ENCODE measurements at places on chromosomes 16 and 17. TPM values are rescaled to one million over a fixed set of nuclear protein-coding genes. Genes with fewer than 3 reads are reported as not detected.

- no peaks in the 10 kb centered on the region for H3K4me1 ChIP-seq
- H3K27ac ChIP-seq, result no peak overlapping the region
- no peak for DNase-seq
- H3K4me3 ChIP-seq, result no peak overlapping the region
- H3K36me3 ChIP-seq, result no peaks in the 10 kb centered on the region
Observed at GRCh38 chr16:30482366-30482765, 9.8 kb downstream of the ITGAL start.

DNA sequence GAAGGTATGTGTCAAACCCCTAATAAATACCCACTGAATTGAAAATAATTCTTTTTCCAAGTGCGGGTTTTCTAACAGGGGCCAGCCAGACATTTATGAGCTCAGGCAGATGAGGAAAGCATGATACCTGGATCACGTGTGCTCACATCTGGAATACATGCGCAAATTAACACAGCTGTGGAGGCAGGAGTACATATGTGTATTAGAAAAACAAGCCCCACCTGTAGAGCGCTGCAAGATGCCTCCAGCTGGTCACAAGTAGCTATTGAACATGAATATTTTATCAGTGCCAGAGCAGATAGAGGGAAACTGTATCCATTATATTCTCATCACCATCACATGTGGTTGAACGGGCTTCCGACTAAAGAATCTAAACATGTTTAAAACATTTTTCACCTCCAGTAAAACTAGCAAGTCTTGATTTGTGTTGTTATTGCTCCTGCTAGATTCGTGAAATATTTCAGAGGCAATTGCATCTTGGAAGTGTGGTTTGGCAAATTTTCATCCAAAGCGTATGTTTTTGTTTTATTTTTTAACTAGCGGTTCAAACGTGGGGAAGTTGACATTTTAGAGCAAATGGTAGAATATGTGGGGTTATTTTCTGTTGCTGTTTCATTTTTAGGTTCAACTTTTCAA is 482.8 kb downstream of the CDH13 start:
- no peaks in the 10 kb centered on the region for H3K27me3 ChIP-seq
- no peaks in the 10 kb centered on the region for H3K4me1 ChIP-seq
- DNase-seq, result no peak
- no peak overlapping the region for H3K27ac ChIP-seq

- H3K27me3 ChIP-seq, result no peaks in the 10 kb centered on the region
- no peak overlapping the region for H3K4me3 ChIP-seq
- DNase-seq, result no peak
- H3K36me3 ChIP-seq, result peaks cover 4% of the 10 kb centered on the region
- H3K4me1 ChIP-seq, result peaks cover 47% of the 10 kb centered on the region
Observed at GRCh38 chr16:87369117-87369765, 14.3 kb downstream of the FBXO31 start.

DNA sequence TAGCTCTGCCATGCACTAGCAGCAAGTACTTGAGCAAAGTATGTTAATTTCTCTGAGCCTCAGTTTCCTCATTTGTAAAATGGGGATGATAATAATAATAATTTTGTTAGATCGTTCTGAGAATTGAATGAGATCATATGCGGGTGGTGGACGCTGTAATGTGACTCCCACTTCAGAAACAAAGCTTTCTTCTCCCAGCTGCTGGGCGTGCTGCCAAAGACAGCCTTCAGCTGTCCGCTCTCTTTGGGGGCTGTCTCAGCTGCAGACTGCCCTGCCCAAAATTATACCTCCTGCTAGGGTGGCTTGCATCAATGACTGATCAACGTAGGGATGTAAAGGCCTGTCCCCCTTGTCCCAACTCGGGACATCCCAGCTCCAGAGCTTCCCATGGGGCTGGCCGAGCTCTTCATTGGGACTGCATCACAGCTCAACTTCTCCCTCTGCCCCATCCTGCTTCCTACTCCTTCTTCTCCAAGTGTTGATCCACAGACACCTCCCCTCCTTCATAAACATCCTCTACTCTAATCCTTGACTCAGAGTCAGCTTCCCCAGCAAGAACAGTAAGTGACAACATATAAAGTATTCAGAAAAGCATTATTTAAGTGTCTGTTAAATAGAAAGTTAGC is 30.7 kb upstream of the CDH5 start:
- H3K36me3 ChIP-seq, result no peaks in the 10 kb centered on the region
- DNase-seq, result peak; percentile 65
- no peak overlapping the region for H3K27ac ChIP-seq

- H3K27me3 ChIP-seq, result no peaks in the 10 kb centered on the region
- H3K36me3 ChIP-seq, result no peaks in the 10 kb centered on the region
- no peak overlapping the region for H3K27ac ChIP-seq
- H3K4me3 ChIP-seq, result no peak overlapping the region
- H3K4me1 ChIP-seq, result peaks cover 62% of the 10 kb centered on the region
- no peak for DNase-seq
Observed at GRCh38 chr16:85635545-85636140, 22.5 kb downstream of the GSE1 start.

GRCh38 chr16:30079480-30079879 is 3.7 kb downstream of the PPP4C start:
- H3K27ac ChIP-seq, result no peak overlapping the region
- H3K4me1 ChIP-seq, result peaks cover 49% of the 10 kb centered on the region

Gene HEXIM1
- 17.9 TPM for total RNA-seq

DNA sequence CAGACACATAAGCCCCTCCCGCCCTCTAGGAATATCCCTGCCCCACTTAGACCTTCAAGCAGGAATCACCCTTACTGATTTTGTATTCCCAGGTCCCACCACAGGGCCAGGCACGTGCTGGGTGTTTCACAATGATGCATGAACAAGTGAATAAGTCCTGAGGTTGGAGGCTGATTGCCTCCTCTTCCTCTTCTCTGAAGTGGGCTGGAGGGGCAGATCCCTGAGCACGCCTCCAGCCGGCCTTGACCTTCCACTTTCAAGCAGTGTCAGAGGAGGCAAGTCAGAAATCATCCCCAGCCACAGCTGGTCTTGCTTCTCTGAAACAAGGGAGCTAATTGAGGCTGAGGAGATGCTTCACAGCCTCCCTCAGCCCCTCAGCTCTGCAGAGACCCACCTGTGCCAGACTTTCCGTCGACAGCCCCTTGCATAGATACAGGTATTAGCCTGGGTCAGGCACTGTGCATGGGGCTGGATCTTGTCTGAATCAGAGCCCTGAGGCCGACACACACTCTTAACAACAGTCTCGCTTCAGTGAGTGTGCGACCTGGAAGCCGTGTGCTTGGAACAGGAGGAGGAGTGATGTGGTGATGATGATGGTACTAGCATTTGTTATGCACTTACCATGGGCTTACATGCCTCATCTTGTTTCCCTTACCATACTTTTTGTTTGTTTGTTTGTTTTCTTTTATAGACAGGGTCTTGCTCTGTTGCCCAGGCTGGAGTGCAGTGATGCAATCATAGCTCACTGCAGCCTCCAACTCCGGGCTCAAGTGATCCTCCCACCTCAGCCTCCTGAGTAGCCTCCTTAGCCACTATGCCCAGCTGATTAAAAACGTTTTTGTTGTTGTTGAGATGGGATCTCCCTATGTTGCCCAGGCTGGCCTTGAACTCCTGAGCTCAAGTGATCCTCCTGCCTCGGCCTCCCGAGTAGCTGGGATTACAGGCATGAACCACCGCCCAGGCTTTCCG is 15.0 kb downstream of the MRM1 start:
- DNase-seq, result no peak
- H3K27ac ChIP-seq, result no peak overlapping the region
- no peaks in the 10 kb centered on the region for H3K36me3 ChIP-seq
- no peaks in the 10 kb centered on the region for H3K4me1 ChIP-seq

GRCh38 chr16:54286366-54287130 is at the start of gene IRX3:
Gene IRX3 (minus strand): TSS chr16:54286787. CDS start chr16:54286050, 737 bp downstream.
- H3K4me1 ChIP-seq, result peaks cover 23% of the 10 kb centered on the region
- H3K27me3 ChIP-seq, result no peaks in the 10 kb centered on the region
- peak within 1 kb of the TSS; percentile 98 for H3K27ac ChIP-seq

Gene CBLN1
- 1.2 TPM for total RNA-seq

Gene GALR2
- not detected for total RNA-seq

Gene KRTAP16-1
- not detected for total RNA-seq

Gene HOXB7
- 0.62 TPM for total RNA-seq

Gene CDH8
- total RNA-seq, result 0.49 TPM

Gene TUFM
- 250 TPM for total RNA-seq

Measured in heart right ventricle (tissue), 16 donors.